H9 (cell line): ENCODE measurements at places on chromosomes 7 and 10.
A peak's percentile ranks its signal among the peaks of the same experiment; 100 is the strongest.

- H3K27ac ChIP-seq: no peak overlapping the region
Observed at GRCh38 chr7:94432817-94433216, 38.1 kb downstream of the COL1A2 start.

DNA sequence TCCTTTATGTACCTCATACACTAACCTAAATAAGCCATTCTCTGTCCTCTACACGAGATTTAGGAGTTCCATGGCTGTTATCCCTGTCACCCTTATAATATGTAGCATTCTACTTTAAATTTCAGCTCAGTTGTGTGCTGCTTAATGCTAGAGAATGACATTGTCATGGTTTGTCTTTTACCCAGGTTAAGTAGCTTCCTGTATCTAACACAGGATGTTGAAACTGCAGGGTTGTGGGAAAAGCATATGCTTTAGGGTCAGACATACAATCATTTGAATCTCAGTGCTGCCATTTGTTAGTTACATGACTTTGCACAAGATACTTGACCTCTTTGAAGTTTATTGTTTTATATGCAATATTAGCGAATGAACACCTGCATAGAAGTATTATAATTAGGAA, 235.1 kb upstream of the CACNA2D1 start:
- DNase-seq: no peak
- no peaks in the 10 kb centered on the region for H3K27me3 ChIP-seq
- no peaks in the 10 kb centered on the region for H3K4me1 ChIP-seq

GRCh38 chr7:108459922-108460551, 3.8 kb upstream of the NRCAM start:
- H3K4me1 ChIP-seq: peaks cover 5% of the 10 kb centered on the region; the same call in 1 of the 2 replicates
- H3K36me3 ChIP-seq: peaks cover 1% of the 10 kb centered on the region; the same call in 1 of the 3 replicates
- H3K27ac ChIP-seq: no peak overlapping the region
- no peak for DNase-seq
- H3K27me3 ChIP-seq: peaks cover 18% of the 10 kb centered on the region; the same call in 1 of the 2 replicates
- H3K4me3 ChIP-seq: no peak overlapping the region

DNA sequence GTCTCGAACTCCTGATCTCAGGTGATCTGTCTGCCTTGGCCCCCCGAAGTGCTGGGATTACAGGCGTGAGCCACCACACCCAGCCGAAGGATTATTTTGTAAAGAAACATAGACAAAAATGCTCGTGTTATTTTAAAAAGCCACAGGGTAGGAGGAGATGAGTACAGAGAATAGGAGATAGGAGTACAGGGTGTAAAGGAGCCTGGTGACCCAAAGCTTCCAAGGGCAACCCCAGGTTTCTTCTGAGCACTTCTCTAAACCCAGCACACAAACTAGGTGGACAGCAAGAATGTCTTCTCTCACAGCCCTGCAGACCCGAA, 54.7 kb downstream of the ZNF467 start:
- peaks cover 3% of the 10 kb centered on the region; the same call in 1 of the 2 replicates for H3K4me1 ChIP-seq
- H3K27ac ChIP-seq: no peak overlapping the region
- peaks cover 31% of the 10 kb centered on the region for H3K36me3 ChIP-seq
- DNase-seq: no peak
- H3K4me3 ChIP-seq: no peak overlapping the region
- H3K27me3 ChIP-seq: no peaks in the 10 kb centered on the region

DNA sequence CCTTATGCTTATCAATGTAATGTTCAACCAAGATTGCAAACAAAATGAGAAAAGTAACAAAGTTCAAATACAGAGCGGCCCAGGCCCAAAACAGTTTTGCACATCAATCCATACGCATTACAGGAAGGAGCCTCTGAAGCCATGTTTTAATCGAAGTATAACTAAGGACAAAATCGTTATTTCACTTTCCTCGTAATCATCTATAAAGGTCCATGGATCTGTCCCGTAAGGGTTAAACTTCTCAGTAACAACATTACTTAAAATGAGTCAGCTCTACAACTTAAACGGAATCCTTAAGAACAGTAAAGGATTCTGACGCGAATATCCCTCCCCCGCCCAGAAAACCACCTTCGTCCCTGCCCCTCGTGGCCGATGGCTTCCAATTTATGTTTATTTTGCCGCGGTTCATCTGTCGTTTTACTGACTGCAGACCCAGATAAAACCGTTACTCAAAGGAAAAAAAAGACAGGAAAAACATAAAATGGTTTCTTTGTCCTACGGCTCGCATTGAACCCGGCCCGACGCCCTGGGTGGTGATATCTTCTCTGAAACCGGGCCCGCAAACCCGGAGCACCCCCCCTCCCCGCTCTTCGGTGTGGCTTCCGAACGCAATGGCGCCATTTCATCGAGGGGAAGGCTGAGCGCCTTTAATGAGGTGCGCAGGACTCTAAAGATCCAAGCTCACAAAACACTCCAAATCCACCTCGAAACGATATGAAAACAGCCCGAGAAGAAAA, 1.1 kb downstream of the HNRNPA2B1 start:
- H3K36me3 ChIP-seq: peaks cover 80% of the 10 kb centered on the region
- peak overlapping the region; percentile 100 for H3K4me3 ChIP-seq
- peak overlapping the region; percentile 99 for H3K27ac ChIP-seq
- H3K4me1 ChIP-seq: peaks cover 2% of the 10 kb centered on the region

DNA sequence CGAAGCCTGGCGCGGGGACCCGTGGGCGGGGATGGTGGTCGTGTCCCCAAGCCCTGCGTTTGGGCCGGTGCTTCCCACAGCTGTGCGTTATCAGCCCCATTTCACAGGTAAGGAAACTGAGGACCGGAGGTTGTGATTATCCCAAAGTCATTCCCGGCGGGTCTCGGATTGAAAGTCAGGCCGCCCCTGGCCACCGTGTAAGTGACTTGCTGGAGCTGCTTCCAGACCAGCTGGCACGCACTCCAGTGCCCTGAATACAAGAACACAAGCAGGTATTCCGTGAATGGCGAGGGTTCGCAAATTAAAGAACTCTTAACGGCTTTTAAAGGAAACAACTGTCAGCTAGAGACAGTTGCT, 675 bp upstream of the ATE1 start:
- H3K27me3 ChIP-seq: no peaks in the 10 kb centered on the region
- no peak for DNase-seq
- peaks cover 3% of the 10 kb centered on the region; the same call in 1 of the 2 replicates for H3K36me3 ChIP-seq

- no peaks in the 10 kb centered on the region for H3K36me3 ChIP-seq
- no peak overlapping the region for H3K4me3 ChIP-seq
- H3K27ac ChIP-seq: no peak overlapping the region
- no peaks in the 10 kb centered on the region for H3K27me3 ChIP-seq
Observed at GRCh38 chr7:87140271-87140748, 11.9 kb upstream of the DMTF1 start.

DNA sequence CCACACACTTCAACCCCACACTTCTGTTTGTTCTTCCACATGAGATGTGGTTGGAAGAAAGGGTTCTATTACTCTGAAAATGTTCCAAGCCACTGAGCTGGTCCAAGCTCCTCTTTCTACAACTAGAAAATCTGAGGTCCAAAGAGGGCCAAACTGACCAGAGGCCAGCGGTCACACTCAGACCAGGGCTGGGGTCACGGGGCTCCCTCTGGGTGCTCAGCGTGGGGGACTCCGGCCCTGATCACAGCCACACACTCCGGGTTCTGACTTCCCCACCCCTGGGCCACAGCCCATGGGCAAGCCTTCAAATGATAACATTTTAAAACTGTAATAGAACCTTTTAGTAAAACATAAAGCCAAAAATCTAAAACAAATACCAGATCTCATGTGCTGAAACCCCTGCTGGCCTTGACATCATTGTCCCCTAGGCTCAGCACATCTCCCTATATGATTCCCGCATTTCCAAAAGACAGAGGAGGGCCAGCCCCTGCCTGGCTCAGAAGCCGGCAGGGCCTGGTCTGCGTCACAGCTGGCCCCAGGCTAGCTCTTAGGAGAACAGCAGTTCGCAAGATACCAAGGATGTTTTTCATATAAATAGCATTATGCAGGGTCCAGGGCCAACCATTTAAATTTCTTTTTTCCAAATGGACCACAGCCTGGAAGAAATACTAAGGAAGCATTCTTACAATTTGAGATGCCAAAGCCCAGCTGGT, 3.3 kb downstream of the CRYGN start:
- no peaks in the 10 kb centered on the region for H3K27me3 ChIP-seq
- no peak for DNase-seq
- H3K4me3 ChIP-seq: no peak overlapping the region
- no peaks in the 10 kb centered on the region for H3K36me3 ChIP-seq
- H3K27ac ChIP-seq: no peak overlapping the region

- no peaks in the 10 kb centered on the region for H3K4me1 ChIP-seq
- H3K27me3 ChIP-seq: no peaks in the 10 kb centered on the region
- DNase-seq: no peak
- no peak overlapping the region for H3K27ac ChIP-seq
- H3K36me3 ChIP-seq: no peaks in the 10 kb centered on the region
Observed at GRCh38 chr7:54477083-54477482, 65.1 kb upstream of the VSTM2A start.

DNA sequence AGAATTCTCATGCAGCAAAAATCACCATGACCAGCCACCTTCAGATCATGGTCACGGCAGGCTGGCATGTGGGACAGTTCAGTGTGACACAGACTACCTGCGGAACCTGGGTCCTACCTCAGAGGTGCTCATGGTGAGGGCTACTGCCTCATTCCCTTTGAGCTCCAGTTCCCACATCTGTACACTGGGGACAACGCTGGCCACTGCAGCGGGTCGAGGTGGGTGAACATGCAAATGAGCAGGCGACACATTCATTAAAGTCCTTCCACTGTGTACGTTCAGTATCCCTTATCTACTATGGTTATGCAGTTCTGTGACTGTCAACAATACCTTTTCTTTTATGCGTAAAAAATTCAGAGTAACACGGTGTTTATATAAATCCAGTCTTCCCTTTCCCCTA, 218.7 kb upstream of the AOAH start:
- no peak overlapping the region for H3K27ac ChIP-seq
- no peaks in the 10 kb centered on the region for H3K27me3 ChIP-seq
- no peaks in the 10 kb centered on the region for H3K4me1 ChIP-seq
- DNase-seq: no peak
- H3K36me3 ChIP-seq: peaks cover 3% of the 10 kb centered on the region
